Fibroblast of skin of left biceps (primary cell): ENCODE measurements at places on chromosomes 4 and X.
A peak's percentile ranks its signal among the peaks of the same experiment; 100 is the strongest.

GRCh38 chr4:5200513-5200912 lies 149.2 kb downstream of the STK32B start:
- DNase-seq = no peak

- no peak for DNase-seq
Observed at GRCh38 chrX:126695375-126695896, 124.1 kb upstream of the PRR32 start.

DNA sequence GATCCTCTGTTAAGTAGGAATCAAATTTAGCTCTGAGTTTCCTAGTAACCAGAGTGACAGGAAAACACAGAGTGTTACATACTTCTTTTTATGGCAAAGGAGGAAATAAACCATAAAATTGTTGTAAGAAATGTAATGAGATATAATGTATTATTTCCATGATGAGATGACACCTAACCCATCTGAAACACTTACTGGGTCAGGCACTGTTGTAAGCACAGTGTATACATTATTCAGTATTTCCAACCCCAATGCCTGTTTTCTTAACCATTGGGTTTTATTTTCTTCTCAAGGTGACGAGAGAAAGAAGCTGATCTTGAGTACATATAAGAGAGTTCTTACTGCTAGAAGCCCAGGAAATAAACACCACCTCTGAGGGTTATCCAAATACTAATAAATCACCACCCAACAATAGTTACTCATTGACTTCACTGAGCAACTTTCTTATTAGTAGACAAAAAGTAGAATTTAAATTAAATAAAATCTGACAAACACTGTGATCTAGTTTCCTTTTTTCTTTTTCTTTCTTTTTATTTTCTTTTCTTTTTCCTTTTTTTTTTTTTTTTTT lies 4.2 kb upstream of the ENAM start:
- no peak for DNase-seq

DNA sequence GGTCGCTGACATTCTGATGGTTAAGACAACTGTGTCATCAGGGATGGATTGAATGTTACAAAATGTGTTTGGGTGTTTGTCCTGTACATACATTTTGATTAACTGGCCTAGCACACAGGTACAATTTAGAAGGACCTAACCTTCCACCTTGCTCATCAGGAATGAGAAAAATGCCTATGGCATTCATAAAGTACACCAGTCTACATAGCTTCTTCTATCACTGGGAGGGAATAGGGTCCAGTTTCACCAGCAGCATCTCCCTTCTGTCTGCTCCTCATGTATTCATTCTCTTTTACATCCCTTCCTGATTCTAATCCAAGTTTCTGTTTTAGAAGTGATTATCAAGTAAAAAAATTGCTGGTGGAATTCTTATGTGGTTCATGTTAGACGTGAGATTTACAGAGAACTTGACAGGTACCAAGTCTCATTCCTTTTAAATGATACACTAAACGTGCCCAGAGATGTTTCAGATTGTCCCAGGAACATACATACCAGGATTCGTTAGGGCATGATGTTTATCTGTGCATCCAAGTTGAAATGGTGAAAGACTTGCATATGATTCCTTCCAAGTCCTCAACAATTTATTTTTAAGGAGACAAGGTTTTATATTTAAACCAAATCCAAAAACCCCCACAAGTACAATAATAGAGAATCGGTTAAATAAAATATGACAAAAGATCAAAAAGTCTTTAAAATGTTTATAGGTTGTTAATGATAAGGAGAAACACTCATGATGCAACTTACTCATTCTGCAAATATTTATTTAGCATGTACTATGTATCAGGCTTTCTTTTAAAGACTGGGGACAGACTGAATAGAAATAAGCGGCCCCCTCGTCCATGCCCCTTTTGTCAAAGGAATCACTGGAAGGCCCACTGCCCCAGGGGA lies 359.1 kb downstream of the ZNF674 start:
- no peak for DNase-seq

- no peak for DNase-seq
Observed at GRCh38 chrX:130321550-130321949, 18.2 kb upstream of the SLC25A14 start.

DNA sequence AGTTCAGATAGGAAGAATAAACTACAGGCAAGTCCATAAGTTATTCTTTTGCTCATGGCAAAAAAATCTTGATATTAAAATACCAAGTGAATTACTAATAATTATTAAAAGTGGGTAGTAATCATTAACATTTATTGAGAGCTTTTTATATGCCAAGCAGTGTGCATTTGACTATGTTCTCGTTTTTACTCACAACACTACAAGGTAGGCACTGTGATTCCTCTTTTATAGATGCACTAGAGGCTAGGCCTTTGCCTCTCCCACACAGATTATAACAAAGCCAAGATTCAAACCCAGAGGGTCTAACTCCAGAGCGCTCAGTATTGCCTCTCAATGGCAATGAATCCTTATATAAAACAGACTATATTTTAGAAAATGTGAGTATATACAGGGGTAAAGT lies 254.2 kb downstream of the NAF1 start:
- DNase-seq = no peak

GRCh38 chrX:153862369-153863250 lies 23.4 kb downstream of the L1CAM start:
- DNase-seq = no peak

DNA sequence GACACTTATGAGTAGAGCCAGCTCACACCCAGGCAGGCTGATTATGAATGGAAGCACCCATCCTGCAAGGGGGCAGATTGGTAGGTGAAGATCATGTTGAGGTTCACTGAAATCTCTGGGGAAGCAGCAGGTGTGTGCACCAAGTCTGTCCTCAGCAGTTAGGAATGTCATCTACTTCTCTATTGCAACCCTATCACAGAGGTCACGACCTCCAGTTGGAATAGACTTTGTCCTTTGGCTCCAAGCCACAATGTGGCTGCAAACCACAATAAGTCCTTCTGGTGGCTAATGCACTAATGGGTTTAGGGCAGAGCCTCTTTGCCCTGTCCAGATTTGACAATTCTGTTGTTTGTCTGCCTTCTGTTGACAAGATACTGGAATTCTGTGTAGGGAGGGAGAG lies 1056.7 kb downstream of the PCDH19 start:
- DNase-seq = no peak

DNA sequence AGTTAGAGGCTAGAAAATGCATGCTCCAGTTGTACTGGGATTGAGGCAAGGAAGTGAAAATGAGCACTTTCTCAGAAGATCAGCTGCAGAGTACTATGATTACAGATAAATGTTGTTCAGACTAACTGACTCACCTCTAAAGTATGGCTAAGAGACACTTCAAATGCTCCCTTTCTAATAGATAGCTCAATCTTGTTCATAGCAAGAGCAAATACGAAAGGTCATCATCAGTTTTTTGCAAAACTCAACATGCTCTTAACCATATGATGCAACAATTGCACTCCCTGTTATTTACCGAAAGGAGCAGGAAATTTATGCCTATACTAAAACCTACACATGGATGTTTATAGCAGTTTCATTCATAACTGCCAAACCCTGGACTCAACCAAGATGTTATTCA lies 838.4 kb upstream of the INTU start:
- peak; percentile 63 for DNase-seq

- DNase-seq = no peak
Observed at GRCh38 chr4:139470997-139471665, 17.2 kb downstream of the RAB33B start.

DNA sequence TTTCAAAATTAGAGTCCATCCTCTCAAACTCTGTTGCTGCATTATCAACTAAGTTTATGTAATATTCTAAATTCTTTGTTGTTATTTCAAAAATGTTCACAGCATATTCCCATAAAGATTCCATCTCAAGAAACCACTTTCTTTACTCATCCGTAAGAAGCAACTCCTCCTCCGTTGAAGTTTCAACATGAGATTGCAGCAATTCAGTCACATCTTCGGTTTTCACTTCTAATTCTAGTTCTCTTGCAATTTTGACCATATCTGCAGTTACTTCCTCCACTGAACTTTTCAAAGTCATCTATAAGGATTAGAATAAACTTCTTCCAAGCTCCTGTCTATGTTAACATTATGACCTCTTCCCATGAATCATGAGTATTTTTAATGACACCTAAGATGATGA lies 216.6 kb upstream of the SLC7A11 start:
- no peak for DNase-seq

DNA sequence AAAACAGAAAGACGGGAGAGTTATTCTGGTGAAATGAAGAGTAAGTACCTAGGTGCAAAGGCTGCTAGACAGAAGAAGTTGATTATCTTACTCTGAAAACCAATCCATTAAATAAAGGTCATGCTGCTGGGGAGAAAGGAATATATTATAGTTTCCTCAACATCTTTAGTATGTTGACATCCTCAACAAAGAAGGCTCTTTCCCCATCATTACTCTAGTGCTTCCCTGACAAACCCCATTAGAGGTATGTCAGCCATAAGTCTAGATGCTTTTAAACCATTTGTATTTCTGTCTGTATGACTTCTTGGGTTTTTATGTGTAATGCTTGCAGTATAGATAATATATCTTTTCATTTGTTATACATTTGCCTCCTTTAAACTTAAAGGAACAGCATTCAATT lies 75.9 kb downstream of the ADGRL3 start:
- no peak for DNase-seq

- peak; percentile 27 for DNase-seq
Observed at GRCh38 chr4:72568959-72569718, at the start of gene ADAMTS3. TSS of gene ADAMTS3 (minus strand) at chr4:72569221. CDS start at chr4:72568762, 459 bp downstream.

GRCh38 chr4:337932-338758 lies 531 bp downstream of the ZNF141 start:
- no peak for DNase-seq

- DNase-seq = no peak
Observed at GRCh38 chr4:169189372-169189771, 81.4 kb downstream of the SH3RF1 start.

GRCh38 chr4:144685911-144686310 lies 40.0 kb downstream of the HHIP start:
- DNase-seq = no peak
